ENCODE measurements at places on chromosomes 11 and 22. TPM values are rescaled to one million over a fixed set of nuclear protein-coding genes. Genes with fewer than 3 reads are reported as not detected.

LDHA gene
- total RNA-seq = 1,251 TPM

CAPN5 gene
- 1.4 TPM for total RNA-seq

DNA sequence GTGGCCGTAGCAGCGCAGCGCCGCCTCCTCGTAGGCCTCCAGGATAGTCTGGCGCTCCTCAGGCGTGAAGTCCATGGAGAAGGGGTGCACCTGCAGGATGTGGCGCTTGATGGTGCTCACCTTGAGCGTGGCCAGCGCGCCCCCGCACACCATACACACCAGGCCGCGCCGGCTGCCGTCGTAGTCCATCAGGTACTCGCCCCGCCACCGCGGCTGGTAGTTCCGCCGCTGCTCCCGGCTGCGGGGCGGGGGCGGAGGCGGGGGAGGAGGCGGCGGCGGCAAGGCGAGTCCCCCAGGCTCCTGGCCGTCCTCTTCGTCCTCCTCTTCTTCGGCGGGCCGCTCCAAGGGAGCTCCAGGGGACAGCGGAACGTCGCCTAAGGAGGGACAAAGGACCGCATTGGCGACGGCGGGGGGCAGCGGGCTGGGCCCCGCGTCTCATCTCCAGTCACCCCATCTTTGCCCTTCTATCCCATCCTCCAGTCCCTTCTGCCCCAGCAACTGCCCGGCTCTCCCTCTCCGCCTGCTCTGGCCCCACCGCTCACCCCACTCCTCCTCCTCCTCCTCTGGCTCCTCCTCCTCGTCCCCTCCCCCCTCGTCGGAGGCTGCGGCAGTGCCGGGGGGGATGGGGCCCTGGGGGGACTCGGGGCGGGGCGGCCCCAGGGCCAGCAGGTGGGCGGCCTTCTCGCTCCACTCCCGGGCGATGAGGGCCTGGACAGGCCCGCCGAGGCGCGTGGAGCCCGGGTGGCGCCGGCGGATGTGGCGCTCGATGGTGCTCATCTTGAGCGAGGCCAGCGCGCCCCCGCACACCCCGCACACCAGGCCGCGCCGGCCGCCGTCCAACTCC lies 4.9 kb downstream of the ZFTA start:
- H3K4me1 ChIP-seq = peaks cover 14% of the 10 kb centered on the region
- no peaks in the 10 kb centered on the region for H3K27me3 ChIP-seq
- no peak for DNase-seq
- H3K27ac ChIP-seq = no peak overlapping the region
- H3K4me3 ChIP-seq = no peak overlapping the region
- H3K36me3 ChIP-seq = peaks cover 4% of the 10 kb centered on the region

APOBEC3H gene
- 89.7 TPM for total RNA-seq

- H3K27ac ChIP-seq = no peak overlapping the region
- H3K36me3 ChIP-seq = no peaks in the 10 kb centered on the region
- H3K27me3 ChIP-seq = no peaks in the 10 kb centered on the region
- no peak overlapping the region for H3K4me3 ChIP-seq
Measured at GRCh38 chr22:25953276-25953675, 211.3 kb downstream of the MYO18B start.

GRCh38 chr22:42704896-42705295 lies 15.8 kb downstream of the A4GALT start:
- H3K4me1 ChIP-seq = no peaks in the 10 kb centered on the region
- DNase-seq = no peak
- H3K27me3 ChIP-seq = peaks cover 4% of the 10 kb centered on the region
- H3K4me3 ChIP-seq = no peak overlapping the region

DNA sequence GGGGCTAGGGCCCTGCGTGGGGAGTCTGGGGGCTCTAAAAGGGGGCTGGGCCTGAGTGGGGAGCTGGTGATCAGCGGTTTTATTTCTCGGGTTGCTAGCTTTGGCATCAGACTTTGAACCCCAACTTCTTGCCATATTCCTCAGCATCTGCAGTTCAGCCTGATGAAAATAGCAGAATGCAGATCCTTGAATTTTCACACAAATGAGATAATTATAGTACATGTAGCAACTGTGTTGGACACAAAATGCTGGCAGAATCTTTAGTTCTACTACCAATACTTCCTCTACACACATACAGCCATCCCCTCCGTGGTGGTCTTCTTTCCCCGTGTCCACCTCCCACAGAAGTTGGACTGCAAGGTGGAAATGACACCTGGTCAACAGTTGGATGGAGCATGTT lies 1.5 kb downstream of the ZC3H7B start:
- peak overlapping the region; percentile 79 for H3K4me3 ChIP-seq
- H3K36me3 ChIP-seq = peaks cover 15% of the 10 kb centered on the region
- H3K4me1 ChIP-seq = peaks cover 40% of the 10 kb centered on the region
- no peak for DNase-seq

GRCh38 chr22:50503475-50504145 lies 3.9 kb downstream of the LMF2 start:
- H3K36me3 ChIP-seq = peaks cover 14% of the 10 kb centered on the region
- no peak overlapping the region for H3K4me3 ChIP-seq
- H3K4me1 ChIP-seq = peaks cover 5% of the 10 kb centered on the region
- no peak overlapping the region for H3K27ac ChIP-seq
- no peaks in the 10 kb centered on the region for H3K27me3 ChIP-seq
- no peak for DNase-seq

DNA sequence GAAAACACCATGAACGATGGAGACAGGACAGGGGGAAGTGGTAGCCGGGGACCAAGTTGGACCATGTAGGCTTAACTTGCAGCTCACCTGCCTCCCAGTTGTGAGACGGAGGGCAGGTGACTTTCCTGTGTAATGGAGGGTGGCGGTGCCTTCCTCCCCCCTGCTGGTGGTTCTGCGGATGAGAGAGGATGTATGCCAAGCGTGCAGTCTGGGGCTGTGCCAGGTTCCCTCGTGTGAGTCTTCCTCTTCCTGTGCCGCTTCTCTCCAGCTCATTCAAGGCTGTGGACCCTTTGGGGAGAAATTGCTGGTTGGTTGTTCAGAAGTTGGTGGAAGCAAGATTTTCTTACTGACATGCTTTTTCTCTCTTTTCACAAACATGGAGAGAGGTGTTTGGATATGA lies 35.1 kb downstream of the MPPED1 start:
- no peaks in the 10 kb centered on the region for H3K36me3 ChIP-seq
- no peak overlapping the region for H3K27ac ChIP-seq
- no peak for DNase-seq
- H3K27me3 ChIP-seq = peaks cover 3% of the 10 kb centered on the region

MUC2 gene
- not detected for total RNA-seq

DNA sequence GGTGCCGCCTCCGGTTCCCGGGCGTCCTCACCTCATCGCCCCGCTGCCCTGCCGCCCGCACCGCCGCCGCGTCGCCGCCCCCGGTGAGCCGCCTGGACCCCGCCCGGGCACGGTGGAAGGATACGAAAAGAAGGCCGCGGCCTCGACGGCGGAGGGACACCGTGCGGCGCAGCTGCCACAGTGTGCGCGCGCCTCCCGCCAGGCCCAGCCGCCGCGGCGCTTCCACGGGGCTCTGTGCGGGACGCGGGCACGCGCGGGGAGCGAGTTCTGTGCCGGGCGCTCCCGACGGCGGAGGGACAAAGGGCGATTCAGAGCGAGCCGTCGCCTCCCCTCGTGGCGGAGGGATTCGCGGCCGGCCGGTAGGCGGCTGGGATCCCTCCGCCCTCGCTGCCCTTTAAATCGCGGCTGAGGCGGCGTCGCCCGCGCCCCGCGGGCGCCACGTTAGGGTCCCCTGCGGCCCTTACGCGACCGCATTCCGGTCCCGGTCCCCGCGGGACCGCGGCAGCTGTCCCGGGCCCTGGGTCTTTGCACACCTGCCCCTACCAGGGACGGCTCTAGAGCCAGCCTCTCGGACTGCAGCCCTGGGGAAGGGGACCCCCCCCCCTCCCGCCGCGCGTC lies 568 bp upstream of the KMT5B start:
- peak overlapping the region; percentile 69 for H3K4me3 ChIP-seq
- H3K27ac ChIP-seq = peak overlapping the region; percentile 85
- H3K36me3 ChIP-seq = peaks cover 4% of the 10 kb centered on the region
- DNase-seq = peak; percentile 80

DNA sequence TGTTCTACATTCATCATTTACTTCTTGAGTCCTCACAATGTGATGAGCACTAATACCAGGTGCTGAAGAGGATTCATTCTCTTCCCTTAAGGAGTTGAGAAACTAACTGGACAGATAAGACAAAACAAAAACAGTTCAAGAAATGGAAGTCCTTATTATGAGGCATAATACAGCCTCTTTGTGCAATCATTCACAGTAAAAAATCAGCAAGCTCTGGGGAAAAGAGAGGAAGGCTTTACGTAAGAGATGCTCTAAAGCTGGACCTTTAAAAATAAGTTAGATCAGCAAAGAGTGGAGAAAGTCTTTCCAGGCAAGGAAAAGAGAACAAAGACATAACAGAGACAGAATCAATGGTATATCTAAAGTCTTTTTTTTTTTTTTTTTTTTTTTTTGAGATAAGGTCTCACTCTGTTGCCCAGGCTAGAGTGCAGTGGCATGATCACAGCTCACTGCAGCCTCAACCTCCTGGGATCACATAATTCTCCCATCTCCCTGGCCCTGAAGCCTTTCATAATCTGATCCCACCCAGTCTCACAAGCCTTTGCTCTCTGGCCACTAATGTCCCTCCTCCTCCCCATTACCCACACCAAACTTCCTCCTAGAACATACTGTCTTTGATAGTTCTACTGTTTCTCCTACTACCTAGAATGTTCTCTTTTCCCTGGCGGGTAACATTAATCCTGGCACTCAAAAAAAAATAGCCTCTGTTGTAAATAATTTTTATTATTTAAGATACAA lies 40.9 kb downstream of the MRTFA start:
- H3K27ac ChIP-seq = no peak overlapping the region
- H3K4me1 ChIP-seq = peaks cover 10% of the 10 kb centered on the region
- H3K27me3 ChIP-seq = no peaks in the 10 kb centered on the region

- no peaks in the 10 kb centered on the region for H3K4me1 ChIP-seq
- H3K4me3 ChIP-seq = no peak overlapping the region
- no peak overlapping the region for H3K27ac ChIP-seq
- H3K36me3 ChIP-seq = no peaks in the 10 kb centered on the region
- no peak for DNase-seq
- H3K27me3 ChIP-seq = no peaks in the 10 kb centered on the region
Measured at GRCh38 chr11:23399995-23400394, 539.7 kb upstream of the CCDC179 start.

HBB gene
- total RNA-seq = not detected

APOA1 gene
- not detected for total RNA-seq

DGAT2 gene
- total RNA-seq = 0.76 TPM

C22orf15 gene
- 1.4 TPM for total RNA-seq

DNA sequence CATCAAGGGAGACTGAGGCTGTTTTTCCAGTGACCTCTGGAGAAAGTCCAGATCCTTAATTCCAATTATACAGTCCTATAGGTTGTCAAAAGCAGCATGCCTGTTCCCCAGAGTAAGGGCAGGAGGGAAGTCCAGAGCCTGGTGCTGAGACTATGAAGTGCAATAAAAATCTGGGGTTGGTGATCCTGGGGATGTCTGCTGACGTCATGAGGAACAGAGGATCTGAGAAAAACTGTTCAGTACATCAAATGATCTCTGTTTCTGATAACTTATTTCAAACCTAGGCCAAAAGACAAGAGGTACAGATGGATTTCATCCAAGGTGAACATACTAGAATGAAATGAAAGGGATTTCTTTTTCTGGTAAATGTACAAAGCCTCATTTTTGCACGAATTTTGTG lies 12.1 kb downstream of the OR5W2 start:
- no peaks in the 10 kb centered on the region for H3K27me3 ChIP-seq
- H3K27ac ChIP-seq = no peak overlapping the region
- H3K4me3 ChIP-seq = no peak overlapping the region
- no peaks in the 10 kb centered on the region for H3K36me3 ChIP-seq
- no peak for DNase-seq

GRCh38 chr22:44765571-44766285 lies 13.4 kb downstream of the ARHGAP8 start:
- no peak overlapping the region for H3K4me3 ChIP-seq
- no peak for DNase-seq
- peaks cover 4% of the 10 kb centered on the region for H3K27me3 ChIP-seq
- H3K4me1 ChIP-seq = no peaks in the 10 kb centered on the region
- no peaks in the 10 kb centered on the region for H3K36me3 ChIP-seq

- no peak overlapping the region for H3K4me3 ChIP-seq
- DNase-seq = no peak
- no peaks in the 10 kb centered on the region for H3K27me3 ChIP-seq
- H3K27ac ChIP-seq = no peak overlapping the region
Measured at GRCh38 chr11:68021167-68021787, 9.2 kb upstream of the NDUFS8 start.

DNA sequence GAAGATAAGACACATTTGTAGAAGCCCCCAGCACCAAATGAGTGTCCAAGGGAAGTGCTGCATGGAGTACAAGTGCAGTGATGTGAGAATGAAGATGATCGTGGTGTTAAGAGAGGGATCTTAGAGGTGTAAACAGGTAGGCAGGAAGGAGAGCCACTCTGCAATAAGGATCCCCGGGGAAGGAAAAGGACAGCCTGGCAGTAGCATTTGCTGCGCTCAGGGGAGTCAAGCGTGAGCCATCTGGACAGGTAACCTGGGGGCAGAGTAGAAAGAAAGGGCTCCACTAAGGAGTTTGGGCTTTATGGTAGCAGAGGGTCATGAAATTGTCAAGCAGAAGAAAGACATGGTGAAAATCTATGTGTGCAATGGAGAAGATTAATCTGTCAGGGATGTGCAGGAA lies 587.2 kb downstream of the BUD13 start:
- no peak overlapping the region for H3K4me3 ChIP-seq
- DNase-seq = no peak
- peaks cover 3% of the 10 kb centered on the region for H3K27me3 ChIP-seq
- no peaks in the 10 kb centered on the region for H3K4me1 ChIP-seq
- H3K36me3 ChIP-seq = no peaks in the 10 kb centered on the region
- no peak overlapping the region for H3K27ac ChIP-seq

Measured in activated CD8-positive, alpha-beta T cell treated with anti-CD3 and anti-CD28 coated beads, Interleukin-2, amount 10 ng/mL, durations not matched to agents 7 days and 5 days (primary cell).